Kidney glomerular epithelial cell (primary cell): ENCODE measurements at places on chromosomes 2 and 18.

- no peak for DNase-seq
These were observed 33.3 kb upstream of the TRAPPC8 start for GRCh38 chr18:31976242-31976641.

DNA sequence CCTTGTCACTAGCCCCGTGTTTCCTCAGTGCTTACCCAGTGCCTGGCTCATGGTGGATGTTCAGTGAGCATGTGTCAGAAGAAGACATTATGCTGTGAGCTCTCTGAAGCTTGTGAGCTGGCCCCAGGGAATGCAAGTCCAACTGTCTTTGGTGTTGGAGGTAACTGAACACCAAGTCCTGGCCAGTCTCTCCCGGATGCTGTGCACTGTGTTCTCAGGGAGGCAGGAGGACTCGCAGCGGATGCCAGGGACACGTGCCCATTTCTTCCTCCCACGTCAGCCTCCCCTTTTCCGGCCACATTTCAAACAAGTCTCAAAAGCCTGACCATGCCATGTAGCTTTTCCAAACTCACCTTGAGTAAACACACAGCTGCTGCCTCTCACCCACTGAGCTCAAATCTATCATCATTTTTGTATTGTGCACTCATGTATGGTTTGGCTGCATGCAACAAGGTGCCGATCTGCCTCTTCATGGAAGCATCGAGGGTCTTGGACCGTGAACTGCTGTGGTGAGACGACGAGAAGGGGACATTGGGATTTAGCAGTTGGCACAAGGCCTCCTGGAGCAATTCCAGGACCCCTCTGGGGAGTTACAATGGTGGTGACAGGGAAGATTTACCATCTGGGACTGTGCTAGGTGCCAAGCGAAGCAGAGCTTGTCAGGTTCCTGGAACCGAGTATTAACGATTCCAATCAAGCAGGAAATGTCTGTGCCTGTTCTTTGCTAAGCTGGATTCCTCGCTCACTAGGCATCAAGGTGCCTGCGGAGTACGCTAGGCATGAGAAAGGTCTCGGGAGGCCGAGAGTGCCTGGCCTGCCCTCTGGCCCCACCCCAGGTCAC is 44.4 kb upstream of the MGAT4A start:
- DNase-seq = no peak

- no peak for DNase-seq
These were observed 353.1 kb downstream of the IRS1 start for GRCh38 chr2:226446406-226447001.

DNA sequence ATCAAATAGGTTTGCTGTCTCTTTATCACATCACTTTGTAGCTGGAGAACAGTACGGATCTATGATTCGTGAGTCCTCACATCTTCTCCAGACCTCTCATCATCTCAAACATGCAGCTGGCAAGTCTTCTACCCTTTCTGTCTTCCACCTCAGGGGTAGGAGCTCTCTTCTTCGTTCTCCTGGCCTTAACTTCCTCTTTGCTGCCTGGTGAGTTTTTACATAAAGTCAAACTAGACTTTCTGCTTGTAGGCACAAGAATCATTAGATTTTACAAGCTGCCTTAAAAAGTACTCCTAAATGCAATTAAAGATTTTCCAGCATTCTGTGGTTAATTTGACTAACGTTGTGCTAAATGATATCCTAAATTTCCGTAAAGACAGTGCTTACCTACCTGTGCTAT is 43.7 kb upstream of the TANK start:
- no peak for DNase-seq

GRCh38 chr2:97997784-97998392 is 2.1 kb upstream of the TMEM131 start:
- no peak for DNase-seq

GRCh38 chr2:102758439-102758838 is 3.4 kb upstream of the TMEM182 start:
- no peak for DNase-seq

- DNase-seq = no peak
These were observed 17.6 kb upstream of the MAP4K4 start for GRCh38 chr2:101679801-101680487.
